Right renal cortex interstitium (tissue), 3 donors: ENCODE measurements at places on chromosomes 1 and 21. TPM values are rescaled to one million over a fixed set of nuclear protein-coding genes. Genes with fewer than 3 reads are reported as not detected.

NKAIN1 gene
- polyA plus RNA-seq, result 3.5 TPM

XCL1 gene
- not detected for polyA plus RNA-seq

- no peak for DNase-seq
Measured at GRCh38 chr1:118993700-118994026, 5.5 kb upstream of the TBX15 start.

DNA sequence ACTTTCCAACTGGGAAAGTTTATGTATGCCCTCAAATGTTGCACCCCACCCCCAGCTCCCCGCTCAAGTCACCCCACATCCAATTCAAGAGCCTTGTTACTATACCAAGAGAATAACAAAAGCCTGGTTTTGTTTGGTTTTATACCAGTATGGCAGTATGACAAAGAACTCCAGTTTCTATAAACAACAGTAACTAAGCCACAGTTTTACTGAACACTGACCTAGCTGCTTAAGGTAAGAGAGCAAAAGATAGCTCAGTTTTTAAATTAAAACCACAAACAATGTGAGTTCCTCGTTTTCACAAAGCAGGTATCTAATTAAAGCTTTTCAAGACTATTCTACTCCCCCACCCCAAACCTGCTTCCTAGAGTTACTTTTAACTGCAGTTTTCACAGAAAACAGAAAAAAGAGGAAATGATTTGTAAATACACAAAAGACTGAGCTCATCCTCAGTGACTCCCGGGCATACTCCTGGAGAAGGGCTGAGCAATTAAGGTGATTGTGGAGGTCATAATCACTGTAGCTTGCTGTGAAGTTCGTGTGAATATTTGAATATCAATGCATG lies 59.3 kb upstream of the LHX8 start:
- no peak for DNase-seq

DNA sequence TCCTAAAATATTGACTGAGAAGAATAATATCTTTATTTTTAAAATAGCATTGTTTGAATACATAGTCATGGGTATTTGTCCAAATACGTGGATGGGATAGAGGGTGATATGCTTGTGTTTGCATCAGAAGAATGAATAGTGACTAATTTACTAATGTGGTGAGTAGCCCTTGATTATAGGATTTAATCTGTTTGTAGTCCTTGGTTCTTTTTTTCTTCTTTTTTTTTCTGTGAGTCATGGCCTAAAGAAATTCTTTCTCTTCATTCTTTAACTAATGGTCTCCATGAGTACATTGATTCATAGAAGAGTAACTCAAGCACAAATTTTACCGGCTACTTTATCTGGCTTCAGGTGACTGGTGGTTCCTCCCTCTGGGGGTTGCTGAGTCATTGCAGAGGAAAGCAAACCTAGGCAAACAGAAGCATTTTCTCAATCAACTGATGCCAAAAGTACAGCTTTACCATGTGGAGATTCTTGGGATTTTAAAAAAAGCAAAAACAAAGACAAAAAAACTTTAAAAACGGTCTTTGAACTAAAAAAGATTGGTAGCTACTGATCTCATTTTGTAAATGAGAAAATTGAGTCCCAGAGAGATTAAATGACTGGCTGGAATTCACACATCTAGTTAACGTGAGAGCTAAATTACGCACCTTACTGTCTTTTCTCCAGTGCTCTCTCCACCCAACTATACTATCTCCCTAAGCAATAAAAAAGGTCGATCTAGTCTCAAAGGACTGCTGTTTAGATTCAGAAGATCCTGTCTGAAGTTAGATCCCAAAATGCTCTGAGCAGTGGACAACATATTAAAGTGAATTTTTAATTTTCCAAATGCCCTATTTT lies 40.5 kb downstream of the AK5 start:
- DNase-seq, result no peak

DNA sequence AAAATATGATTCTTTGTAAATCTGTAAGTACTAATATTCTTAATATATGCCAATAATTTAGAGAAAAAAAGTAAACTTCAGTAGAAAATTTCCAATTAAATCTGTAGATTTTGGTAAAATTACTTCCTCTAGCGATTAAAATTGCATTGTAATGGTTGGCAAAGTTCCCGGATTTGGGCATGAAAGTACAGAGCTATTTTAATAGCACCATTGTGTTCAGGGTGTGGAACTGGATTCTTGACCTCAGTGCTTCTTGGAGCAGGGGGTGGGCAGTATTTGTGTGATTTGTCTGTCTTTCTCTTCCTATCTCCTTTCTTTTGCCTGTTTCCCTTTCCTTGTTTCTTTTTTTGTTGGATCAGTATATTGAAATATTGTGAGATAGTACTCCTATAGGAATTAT lies 72.1 kb downstream of the DNM3 start:
- DNase-seq, result no peak

RNF220 gene
- polyA plus RNA-seq, result 102 TPM

- DNase-seq, result no peak
Measured at GRCh38 chr1:202200112-202200548, 6.5 kb downstream of the LGR6 start.

CRP gene
- polyA plus RNA-seq, result not detected

- no peak for DNase-seq
Measured at GRCh38 chr1:19120070-19120469, 90.0 kb downstream of the UBR4 start.

PLD5 gene
- polyA plus RNA-seq, result 0.94 TPM

DNA sequence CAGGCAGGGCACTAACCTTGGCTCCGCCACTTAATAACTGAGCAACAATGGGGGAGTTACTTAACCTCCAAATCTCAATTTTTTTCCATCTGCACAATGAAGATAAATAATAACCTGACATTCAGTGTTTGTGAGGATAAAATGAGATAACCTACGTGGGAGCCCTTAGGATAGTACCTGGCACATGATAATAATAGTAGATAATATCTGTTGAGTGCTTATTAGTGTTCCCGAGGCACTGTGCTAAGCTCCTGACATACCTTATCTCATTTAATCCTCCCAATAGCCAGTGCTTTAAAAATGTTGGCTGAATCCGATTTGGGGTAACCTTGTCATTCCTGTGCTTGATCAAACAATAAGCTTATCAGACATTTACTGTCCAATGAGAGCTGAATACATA lies 128.7 kb upstream of the UBE2U start:
- DNase-seq, result no peak

DNA sequence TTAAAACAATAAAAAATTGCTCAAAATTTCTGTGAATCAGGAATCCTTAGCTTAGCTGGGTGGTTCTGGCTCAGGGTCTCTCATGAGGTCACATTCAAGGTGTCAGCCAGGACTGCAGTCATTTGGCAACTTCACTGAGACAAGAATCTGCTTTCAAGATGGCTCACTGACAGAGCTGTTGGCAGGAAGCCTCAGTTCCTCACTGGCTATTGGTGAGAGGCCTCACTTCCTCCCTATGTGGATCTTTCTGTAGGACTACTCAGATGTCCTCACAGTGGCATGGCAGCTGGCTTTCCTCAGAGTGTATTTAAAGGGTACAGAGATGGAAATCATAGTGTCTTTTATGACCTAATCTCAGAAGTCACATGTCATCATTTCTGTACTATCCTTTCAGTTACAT lies 785.7 kb downstream of the ADGRL2 start:
- no peak for DNase-seq

- no peak for DNase-seq
Measured at GRCh38 chr1:27773826-27774445, 917 bp downstream of the STX12 start.

GRCh38 chr1:57422271-57423134 lies 1.4 kb downstream of the DAB1 start:
- no peak for DNase-seq

FAM110D gene
- 1.3 TPM for polyA plus RNA-seq

DNA sequence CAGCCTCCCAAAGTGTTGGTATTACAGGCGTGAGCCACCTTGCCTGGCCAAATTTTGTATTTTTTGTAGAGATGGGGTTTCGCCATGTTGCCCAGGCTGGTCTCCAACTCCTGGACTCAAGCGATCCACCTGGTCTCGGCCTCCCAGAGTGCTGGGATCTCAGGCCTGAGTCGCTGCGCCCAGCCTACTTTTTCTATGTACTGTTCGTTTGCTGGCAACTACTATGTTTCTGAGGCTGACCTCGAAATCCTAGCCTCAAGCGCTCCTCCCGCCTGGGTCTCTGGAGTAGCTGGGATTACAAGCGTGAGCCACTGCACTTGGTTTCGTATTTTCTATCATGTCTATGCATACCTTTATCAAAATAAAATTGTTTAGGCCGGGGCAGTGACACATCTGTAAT lies 675 bp upstream of the TEKT2 start:
- no peak for DNase-seq
